Fibroblast of pulmonary artery (primary cell): ENCODE measurements at places on chromosomes 6 and 20.
A peak's percentile ranks its signal among the peaks of the same experiment; 100 is the strongest.

DNA sequence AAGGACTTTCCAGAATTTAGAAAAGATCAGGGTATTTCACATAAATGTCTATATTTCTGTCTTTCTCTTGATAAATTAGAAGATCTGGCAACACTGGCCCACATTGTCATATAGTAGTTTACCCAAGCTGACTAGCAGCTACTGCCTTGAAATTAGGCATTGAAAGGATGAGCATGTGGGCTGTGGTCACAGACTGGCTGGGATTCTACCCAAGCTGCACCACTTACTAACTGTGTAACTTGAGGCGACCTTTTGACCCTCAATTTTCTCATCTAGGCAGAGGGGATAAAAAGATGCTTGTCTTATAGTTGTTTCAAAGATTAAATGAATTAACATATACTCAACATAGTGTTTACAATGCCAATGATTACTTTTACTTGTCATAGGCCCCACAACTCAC, 152.7 kb upstream of the BMP2 start:
- DNase-seq: no peak

DNA sequence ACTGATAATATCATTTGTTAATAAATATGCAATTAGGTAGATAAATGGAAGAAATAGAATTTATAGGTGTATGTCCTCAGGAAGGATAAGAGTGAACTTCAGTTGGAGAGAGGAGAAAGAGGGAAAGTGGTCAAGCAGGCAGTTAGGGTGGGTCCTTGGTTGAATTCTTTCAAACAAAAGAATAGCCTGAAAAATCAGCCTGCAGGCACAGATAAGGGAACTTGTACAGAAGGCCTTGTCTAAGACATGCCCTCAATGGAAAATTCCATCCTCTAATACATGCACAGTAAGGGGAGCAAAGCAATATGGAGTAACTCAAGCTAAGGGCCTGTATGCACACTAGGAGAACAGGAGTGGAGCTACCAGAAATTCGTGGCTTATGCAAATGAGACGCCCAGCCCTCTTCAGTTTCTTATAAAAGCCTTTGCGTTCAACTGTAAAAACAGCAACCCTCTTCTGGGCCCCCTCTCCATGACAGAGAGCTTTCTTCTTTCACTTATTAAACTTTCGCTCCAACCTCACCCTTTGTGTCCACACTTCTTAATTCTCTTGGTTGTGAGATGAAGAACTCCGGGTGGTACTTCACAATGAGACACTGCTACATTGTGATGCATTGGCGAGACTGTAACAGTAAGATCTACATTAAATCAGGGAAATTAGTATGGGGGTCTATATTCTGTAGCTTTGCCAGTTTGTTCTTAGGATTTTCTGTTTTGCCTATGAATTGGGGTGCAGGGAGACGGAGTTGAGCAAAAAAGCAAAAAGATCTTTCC, 147.0 kb downstream of the HS3ST5 start:
- no peak for DNase-seq

- DNase-seq: peak; percentile 82
Measured at GRCh38 chr20:9359561-9360308, 154.7 kb upstream of the LAMP5 start.

GRCh38 chr20:59143326-59143725, 20.3 kb upstream of the ZNF831 start:
- DNase-seq: no peak
